DMS53 (cell line): ENCODE measurements at places on chromosomes 7 and 10.

DNA sequence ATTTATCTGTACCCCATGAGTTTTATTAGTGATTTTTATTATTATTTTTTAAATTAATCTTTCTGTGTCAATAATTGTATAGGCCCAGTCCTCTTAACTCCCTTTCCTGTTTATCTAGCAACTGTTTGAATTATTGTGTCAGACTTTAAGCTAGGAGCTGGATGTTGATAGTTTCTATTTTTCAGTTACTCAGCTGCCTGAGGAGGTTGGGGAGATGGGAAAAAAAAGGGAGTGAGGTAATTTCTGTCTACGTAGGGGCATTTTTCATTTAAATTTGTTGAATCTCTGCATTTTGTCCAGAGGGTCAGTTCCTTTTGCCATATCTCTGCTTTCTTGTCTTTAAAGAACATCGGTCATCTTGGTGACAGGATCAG is 5.0 kb upstream of the ZNF518A start:
- DNase-seq = peak; percentile 62

- DNase-seq = no peak
Measured at GRCh38 chr10:95414844-95415485, 124.2 kb upstream of the PDLIM1 start.

- DNase-seq = no peak
Measured at GRCh38 chr10:76133597-76134255, 702.3 kb downstream of the LRMDA start.

DNA sequence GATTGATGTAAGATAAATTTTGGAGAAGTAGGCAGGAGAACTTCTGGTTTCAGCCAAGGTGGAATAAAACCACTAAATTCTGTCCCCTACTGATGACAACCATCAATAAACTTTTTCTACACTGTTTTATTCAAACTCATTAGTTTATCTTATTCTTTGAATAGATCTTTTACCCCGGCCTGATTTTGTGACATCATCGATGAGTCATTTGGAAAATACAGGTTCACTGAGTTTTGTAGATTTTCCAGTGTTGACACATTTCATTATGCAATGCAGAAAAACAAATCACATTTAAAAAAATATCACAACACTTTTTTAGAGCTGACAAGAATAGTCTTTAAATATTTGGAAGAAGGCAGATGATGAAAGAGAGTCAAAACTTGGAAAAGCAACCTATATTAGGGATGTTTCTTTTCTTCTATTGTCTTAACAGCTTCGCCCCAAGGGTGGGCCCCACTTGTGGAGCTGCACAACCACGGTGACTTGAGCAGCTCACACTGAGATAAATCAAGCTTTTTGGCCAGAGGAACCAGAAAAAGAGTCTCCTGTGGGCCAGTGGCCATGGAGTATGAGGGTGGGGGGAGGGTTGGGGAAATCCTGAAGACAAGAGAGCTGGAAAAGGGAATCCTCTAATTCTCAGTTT is 112.8 kb downstream of the PTEN start:
- peak; percentile 32 for DNase-seq

DNA sequence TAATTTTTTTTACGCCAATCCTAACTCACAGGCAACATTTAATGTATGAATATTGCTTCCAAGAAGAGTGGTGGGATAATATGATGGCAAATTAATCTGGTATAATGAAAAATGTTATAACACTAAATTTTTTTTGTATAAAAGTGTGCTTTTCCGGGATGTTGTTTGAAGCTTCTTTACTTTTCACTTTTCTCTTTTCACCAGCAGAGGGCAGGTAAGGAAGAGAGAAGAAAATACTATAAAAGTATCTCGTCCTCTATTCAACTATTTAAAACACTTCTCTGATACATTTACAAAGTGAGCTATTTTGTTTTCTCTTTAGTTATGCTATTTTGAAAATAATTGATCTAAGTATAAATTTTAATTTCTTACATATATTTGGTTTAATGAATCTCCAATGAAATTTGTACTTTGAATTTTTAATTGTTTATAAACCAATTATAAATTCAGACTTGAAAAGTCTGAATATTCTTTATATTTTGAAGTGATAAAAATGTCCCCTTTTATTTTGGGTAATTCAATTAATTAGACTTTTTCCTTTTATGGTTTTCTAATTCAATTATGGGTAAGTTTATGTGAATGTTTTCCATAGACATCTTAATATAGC is 20.7 kb upstream of the CFTR start:
- peak; percentile 84 for DNase-seq

- no peak for DNase-seq
Measured at GRCh38 chr7:128311013-128311412, 32.7 kb downstream of the RBM28 start.

DNA sequence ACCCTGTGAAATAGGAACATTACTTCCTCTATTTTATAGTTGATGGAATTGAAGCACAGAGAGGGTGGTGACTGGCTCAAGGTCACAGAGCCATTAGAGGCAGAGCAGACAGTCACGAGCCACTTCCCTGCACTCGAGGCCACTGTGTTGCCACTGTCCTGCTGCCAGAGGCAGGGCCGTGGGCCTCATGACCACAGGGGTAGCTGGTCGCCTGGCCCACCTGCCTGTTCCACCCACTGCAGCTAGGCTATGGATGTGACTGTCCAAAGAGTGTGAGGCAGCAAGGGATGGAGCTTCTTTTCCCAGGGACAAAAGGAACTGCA is 38.2 kb downstream of the RPS24 start:
- DNase-seq = no peak

GRCh38 chr10:133212853-133213494 is 17.0 kb upstream of the UTF1 start:
- no peak for DNase-seq

GRCh38 chr10:26215396-26215934 is 1.1 kb upstream of the GAD2 start:
- DNase-seq = peak; percentile 2

DNA sequence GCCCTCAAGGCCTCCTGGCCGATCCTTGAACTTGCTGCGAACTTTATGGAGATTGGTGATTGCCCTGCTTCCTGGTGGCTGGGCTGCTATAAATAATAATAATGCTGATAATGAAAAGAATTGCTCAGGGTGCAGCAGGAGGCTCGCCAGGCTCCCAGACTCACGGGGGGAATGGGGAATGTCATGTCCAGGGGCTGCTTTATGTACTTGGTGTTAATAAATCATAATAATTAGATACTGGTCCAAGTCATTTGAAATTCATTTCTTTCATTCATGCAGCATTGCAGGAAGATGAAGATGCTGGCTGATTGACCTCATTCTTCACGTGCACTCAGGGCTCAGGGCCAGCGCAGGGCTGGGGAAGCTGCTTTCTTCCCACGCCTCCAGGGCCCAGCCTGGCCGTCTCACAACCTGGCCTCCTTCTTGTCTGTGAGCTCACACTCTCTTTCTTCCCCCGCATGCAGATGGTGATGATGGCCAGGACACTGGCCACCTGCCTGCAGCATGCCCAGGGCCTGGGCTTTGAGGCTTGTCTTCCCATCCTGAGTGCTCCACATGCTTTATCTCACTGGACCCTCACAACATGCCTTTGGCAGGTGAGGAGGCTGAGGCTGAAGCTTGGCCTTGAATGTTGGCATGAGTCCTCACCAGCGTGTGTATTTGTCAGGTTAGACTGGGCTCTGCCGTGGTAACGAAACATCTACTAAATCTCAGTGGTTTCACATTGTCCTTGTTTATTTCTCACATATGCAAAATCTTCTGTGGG is 138.4 kb upstream of the TNS3 start:
- DNase-seq = no peak

GRCh38 chr7:333393-333764 is 43.4 kb downstream of the FOXL3 start:
- DNase-seq = no peak

DNA sequence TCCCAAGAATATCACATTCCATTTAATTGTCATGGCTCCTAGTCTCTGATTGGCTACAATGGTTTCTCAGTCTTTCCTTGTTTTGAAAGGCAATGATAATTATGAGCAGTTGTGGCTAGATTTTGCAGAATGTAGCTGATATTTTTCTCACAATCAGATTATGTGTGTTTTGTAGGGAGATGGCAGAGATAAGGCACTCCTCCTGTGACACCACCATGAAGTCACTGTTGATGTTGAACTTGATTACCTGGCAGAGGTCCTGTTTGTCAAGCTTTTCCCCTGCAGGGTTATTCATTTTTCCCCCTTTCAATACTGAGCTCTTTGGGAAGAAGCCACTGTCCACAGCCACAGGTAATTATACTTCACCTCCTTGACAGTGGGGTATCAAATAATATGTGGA is 602.9 kb upstream of the PFKP start:
- DNase-seq = no peak

DNA sequence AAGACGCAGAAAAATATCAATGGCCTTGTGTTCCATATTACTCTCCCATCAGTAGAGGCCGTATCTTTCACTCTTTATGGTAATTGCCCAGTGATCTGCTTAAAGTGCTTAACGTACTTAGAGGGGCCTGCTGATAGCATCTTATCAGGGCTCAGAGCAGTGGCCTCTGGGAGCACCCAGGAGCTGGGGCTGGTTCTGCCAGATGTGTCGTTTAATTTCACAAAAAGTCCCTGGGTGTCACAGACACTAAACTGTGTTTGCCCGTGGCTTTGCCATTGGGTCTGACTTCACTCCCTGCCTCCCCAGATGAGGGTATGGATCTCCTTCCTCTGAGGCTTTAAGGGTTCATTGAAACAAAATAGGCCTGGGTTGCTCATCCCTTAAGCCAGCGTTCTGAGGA is 435.3 kb downstream of the GATA3 start:
- no peak for DNase-seq

- no peak for DNase-seq
Measured at GRCh38 chr10:4671451-4672145, 154.4 kb upstream of the AKR1E2 start.

DNA sequence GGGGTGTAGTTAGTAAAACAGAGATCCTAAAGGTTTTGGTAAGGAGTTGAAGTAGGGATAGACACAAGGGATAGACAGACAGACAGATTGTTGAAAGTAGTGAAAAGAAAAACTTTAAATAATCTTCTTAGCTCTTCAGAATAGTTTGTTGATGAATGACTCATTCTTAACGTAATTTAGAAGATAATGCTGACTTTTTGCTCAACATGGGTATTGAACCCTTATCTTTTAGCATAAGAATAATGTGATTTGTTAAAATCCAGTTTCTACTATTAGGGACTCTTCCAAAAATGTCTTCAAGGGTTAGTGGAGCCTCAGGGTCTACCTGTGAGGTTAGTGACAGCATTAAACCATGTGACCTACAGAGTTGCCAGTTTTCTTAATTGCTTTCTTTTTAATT is 411.2 kb downstream of the ETV1 start:
- no peak for DNase-seq

- no peak for DNase-seq
Measured at GRCh38 chr7:50952544-50952943, 169.8 kb upstream of the GRB10 start.

DNA sequence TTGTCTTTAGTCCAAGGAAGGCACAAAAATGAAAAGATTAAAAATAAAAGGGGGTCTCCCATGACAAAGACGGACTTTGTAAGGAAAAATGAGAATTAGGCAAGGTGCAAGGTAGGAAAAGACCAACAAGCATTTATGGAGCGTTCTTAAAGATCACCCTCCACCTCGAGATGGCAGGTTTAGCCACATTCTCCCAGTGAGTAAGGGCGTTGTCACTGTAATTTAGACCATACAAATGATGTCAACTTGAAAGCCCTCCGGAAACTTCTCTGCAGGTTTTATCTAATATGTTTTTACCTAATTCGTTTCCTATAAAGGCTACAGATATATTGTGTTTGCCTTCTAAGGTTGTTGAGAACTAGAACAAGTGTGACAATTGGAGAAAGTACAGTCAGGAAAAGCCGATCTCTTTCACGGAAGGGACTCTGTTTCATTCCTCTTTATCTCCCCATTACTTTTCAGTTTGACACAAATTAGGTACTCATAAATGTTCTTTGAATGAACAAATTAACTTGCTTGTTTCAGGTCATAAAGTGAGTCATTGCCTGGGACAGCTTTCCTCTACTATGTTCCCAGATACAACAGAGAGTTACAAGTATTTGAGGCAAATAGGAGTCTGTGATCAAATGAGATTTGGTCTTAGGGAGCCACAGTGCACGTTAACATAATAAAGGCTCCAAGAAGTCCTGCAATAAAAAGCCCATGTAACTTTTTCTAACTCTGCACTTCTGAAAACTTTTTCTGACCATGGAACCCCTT is 102.6 kb upstream of the HABP2 start:
- no peak for DNase-seq

- peak; percentile 20 for DNase-seq
Measured at GRCh38 chr7:16422917-16423316, 1.6 kb upstream of the CRPPA start.

DNA sequence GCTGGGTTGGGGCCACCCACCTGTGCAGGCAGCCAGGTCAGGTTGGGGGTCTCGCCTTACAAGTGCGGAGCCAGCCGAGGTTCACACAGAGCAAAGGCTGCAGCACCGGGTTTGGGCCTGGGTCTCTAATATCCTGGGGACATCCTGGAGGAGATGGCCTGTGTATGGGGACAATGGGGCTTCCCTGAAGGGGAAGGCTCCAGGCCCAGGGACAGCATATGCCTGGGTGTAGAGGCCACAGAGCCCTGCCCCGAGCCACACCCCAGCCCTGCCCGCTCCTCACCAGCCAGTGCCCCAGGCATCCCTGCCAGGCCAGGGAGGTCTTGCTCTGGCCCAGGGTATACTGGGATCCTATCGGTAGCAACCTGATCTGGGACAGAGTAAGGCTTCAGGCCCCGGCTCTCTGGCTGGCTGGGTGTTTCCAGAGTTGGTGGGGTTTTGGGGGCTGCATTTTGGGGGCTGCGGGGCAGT is 9.1 kb downstream of the TTYH3 start:
- DNase-seq = no peak

- no peak for DNase-seq
Measured at GRCh38 chr7:100195222-100195621, 17.5 kb downstream of the STAG3 start.

DNA sequence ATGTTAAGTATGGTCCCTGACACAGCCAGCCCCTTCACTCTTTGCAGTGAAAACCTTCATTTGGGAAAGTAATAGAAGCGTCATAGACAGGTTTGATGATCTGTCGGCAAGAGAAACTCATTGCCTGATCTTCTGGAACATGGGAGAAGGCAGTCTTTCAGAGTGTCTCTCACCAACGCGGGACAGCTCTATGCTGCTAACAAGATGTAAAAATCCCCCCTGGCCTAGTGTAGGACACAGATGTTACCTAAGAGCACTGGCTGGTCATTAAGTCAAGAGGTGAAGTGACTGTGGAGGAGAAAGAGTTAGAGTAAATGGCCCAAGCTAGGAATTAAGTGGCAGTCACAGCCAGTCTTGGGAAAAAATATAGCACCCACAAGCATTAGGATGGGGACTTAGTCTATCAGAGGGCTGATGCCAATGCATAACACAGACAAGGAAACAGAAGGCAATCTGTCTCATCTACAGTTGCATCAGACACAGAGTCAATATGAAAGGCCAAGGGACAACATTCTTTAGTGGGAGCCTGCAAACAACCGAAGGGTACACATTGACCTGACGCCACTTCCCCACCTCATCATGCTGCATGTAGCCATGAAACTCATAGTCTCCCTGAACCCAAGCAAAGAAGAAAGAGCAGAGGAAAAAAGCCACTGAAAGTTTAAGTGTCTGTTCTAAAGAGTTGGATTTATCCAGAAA is 69.5 kb downstream of the SORCS1 start:
- no peak for DNase-seq

GRCh38 chr10:71475243-71475871 is 78.6 kb downstream of the CDH23 start:
- DNase-seq = no peak

- DNase-seq = peak; percentile 94
Measured at GRCh38 chr7:103487419-103487818, 41.4 kb upstream of the SLC26A5 start.

GRCh38 chr10:60237977-60238758 is 151.5 kb downstream of the ANK3 start:
- DNase-seq = peak; percentile 65

GRCh38 chr10:131424836-131425491 is 113.4 kb upstream of the TCERG1L start:
- no peak for DNase-seq
